ENCODE measurements at places on chromosomes 1 and 21.

GRCh38 chr1:204495078-204495753 lies 611 bp upstream of the PIK3C2B start:
- DNase-seq = peak; percentile 75

GRCh38 chr1:183993132-183993531 lies 44.4 kb downstream of the COLGALT2 start:
- no peak for DNase-seq

DNA sequence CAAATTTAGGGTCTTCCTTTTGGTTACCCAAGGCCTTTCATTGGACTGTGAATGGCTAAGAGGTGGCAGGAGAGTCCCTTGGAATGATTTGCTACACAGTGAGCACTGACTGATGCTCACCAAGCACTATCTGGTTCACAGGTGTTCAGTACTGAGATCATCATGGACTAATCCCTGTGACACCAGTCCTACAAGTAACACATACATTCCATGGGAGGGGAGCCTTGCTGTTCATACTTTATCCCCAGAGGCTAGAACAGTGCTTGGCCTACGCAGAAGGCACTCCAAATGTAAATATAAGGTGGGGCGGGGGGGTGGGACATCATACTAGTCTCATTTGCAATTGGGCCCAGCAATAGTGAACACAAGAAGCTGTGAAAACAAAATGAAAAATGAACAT lies 20.5 kb upstream of the TMEM200B start:
- no peak for DNase-seq

DNA sequence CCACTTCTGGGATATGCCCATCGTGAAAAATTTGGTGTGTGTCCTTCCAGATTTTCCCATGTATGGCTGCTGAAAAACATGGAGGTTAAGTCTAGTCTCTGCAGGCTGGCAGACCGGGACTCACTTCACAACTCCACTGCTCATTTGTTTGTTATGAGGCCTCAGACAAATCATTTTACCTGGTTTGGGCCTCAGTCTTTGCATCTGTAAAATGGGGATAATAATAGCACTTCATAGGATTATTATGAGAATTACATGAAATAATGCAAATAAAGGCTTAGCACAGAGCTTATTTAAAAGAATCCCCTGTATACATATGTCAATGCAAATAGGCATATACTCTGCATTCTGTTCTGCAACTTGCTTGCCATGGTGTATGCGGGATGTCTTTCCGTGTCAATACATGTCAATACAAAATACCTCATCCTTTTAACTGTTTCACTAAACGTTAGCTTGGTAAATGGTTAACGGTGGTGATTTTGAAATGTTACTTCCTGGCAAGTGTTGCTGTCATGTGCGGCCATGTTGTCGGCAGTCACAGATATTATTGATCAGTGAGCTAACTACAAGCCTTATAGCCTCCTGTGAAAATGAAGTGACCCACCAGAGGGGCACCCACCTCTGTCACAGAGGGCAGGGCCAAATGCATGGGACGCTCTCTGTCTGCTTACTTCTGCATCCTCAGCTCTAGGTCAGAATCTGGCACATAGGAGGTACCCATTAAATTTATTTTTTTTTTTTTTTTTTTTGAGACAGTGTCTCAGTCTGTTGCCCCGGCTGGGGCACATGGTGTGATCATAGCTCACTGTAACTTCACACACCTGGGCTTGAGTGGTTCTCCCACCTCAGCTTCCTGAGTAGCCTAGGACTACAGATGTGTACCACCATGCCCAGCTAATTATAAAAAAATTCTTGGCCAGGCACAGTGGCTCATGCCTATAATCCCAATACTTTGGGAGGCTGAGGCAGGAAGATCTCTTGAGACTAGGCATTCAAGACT lies 4.3 kb downstream of the LCK start:
- no peak for DNase-seq

GRCh38 chr1:201144701-201145100 lies 9.6 kb downstream of the TMEM9 start:
- DNase-seq = no peak

DNA sequence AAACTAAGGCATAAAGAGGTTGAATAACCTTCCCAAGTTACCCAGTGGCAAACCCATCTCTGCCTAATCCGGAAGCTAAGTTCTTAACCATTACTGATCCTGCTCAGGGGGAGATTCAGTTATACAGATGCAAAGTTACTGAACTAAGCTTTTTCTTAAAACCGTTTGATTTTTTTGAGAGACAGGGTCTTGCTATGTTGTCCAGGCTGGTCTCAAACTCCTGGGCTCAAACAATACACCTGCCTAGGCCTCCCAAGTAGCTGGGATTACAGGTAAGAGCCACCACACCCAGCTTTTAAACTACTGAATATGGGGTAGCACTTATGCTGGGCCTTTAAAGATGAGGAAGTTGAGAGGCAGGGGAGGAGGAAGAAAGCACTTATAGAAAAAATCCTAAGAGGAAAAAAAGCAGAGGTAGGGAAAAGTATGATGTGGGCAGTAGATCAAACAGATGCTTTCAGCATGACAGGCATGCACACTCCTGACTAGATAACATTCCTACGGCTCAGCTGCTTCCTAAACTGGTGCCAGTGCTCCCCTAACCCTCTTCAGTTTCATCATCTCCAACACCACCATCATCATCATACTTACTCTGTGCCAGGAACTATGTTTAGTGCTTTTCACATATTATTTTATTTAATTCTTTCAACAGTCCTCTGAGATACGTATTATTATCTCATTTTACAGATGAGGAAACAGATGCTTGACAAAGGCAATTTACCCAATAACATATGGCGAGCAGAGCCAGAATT lies 5.8 kb downstream of the PAFAH2 start:
- no peak for DNase-seq

GRCh38 chr21:26804895-26805609 lies 40.2 kb downstream of the ADAMTS1 start:
- DNase-seq = no peak

DNA sequence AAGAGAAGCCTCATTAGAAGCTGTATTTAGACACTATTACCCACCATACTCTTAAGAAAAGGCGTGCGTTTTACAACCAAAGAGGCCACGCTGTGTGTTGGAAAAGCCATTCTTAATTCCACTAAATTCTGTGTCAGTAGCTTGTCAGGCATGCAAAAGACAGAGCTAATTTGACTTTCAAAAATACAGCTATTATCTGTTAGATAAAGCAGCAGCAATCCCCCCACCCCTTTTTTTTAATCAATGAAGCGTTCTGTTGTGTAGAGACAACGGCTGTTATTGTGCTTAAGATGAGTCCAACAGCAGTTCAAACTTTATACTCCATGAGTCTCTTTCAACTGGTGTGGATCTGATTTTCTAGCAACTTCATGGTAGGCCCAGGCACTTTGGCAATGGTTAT lies 43.5 kb downstream of the PLA2G4A start:
- no peak for DNase-seq

DNA sequence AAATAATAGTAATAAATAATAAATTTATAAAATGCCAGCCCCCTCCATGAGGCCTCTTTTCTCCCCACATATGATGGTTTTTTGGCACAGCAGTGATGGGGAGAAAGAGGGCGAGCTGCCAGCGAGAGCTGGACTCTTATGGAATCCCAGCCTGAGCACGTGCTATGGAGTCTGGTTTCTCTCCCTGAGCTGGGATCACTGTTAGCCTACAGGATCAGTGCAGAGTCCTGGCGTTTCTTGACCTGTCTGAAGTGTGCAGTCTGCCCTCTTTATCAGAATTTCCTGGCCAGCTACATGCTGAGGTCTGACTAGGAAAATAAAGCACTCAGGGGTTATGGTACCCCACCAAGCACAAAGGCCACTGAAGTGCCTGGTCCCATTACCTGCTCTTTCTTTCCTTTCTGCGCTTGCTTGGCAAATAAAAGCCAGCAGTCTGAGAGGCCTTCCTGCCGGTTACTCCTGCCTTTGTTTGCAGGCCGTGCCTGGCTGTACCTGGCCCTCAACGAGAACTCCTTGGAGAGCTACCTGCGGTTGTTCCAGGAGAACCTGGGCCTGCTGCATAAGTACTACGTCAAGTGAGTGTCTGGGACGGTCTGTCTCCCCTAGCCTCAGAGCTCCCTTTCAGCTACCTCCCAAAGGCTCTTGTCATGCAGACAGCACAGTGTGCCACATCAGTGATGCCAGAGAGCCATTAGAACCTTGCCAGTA lies 18.5 kb upstream of the SLC25A34 start:
- DNase-seq = no peak

DNA sequence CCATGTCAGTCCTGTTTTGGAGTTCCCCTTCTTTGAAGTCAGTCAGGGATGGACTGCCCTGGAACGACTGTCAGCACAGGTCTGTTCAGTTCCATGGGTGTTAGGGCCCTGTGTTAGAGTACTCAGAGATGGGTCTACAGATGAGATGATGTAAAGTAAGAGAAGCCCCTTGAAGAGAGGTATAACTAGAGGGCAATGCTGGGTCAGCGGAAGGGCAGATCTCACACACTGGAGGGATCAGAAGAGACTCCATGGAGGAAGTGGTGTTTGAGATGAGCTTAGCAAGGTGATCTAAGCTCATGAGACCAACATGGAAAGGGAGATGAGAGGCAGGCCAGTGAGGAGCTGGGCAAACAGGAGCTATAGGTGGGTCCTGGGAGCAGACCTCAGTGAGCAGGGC lies 7.6 kb downstream of the PPFIA4 start:
- DNase-seq = no peak

DNA sequence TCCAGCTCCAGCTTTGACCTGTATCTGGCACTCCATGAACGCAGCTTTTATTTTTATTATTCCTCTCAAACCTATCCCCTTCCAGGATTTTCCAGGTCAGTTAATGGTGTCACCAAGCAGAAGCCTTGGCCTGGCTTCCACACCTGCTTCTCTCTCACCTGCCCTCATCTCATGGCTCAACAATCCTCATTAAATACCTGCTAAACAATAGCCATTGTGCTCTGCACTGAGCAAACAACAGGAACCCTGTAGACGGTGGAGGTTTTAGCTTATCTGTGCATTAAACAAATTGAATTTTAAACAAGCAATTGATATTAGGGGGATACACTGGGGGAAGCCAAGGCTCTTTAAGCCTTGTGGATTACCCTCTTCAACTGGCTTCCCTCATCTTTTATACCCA lies 15.3 kb downstream of the PYCR2 start:
- no peak for DNase-seq
